ENCODE measurements at places on chromosomes 2 and 18.

DNA sequence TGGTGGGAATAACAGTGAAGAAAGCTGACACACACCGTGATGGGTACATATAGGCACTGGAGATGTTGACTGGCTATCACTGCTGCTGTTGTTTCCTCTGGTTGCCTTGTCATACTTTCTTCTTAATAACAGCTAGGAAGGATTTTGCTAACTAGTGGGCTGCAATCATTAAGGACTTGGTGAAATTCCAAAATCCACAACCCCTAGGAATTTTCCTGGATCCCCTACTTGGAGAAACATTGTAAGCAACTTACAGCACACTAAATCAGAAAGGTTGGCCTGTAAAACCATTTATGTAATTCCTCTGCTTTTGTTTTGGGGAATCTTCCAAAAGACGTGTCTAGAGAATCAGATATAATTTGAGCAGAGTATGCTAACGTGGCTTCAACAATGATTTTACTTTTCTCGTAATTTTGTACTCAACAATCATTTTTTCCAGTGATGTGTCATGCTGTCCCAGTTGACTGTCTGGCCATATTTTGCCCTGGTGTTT lies 8.0 kb upstream of the COL3A1 start:
- no peak for DNase-seq

DNA sequence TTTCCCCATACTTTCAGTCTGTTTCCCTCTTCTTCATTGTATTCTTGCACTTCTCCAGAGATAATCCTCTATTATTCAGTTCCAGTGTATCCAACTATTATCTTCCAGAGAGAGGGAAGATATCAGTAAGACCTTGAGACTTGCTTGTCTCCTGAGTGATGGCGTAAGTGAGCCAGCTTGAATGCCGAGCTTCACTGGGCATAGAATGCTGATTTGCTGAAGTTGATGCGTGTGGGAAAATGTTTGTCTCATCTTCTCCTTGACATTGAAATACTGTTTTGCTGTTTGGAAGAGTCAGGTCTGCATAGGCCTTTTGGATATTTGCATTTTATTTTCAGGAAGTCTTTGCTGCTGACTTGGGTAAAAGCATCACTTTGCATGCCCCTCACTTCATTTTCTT lies 41.1 kb upstream of the MGAT5 start:
- DNase-seq: no peak

GRCh38 chr18:1604751-1605150 lies 700.1 kb downstream of the ADCYAP1 start:
- no peak for DNase-seq

- DNase-seq: no peak
Measured at GRCh38 chr2:20189299-20189931, 35.5 kb downstream of the SDC1 start.

DNA sequence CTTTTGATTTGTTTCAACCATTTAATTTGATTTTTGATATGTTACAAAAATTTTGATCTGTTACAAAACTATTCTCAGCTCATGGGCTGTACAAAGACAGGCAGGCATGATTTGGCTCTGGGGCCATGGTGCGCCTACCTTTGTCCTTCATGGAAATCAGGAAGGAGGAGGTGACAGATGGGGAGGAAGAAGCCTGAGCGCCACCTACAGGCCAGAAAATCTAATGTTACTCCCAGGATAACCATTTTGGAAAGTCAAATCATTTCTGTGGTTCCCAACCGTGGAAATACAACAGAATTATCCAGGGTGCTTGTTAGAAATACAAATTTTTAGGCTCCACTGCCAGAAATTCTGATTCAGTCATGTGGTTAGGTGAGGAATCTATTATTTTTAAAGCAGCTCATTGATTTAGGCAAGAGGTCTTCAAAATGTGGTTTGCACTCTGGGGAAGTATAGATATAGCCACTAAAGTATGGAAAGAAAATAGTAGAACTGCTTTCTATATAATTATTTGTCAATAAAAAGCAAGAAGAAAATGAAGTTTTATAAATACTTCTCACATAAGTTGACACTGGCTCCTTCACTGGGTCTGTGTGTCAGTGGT lies 93.9 kb downstream of the EVA1A start:
- no peak for DNase-seq

Measured in epithelial cell of proximal tubule (primary cell).